Inflammatory macrophage treated with lipopolysaccharide for 1 hour (primary cell): ENCODE measurements at places on chromosomes 2 and 18.

GRCh38 chr2:167215595-167215994 lies 327.3 kb downstream of the XIRP2 start:
- DNase-seq: no peak

- DNase-seq: no peak
These were observed 27.6 kb downstream of the MBP start for GRCh38 chr18:77105028-77105427.

GRCh38 chr2:215320102-215320501 lies 8.2 kb downstream of the ATIC start:
- no peak for DNase-seq

- DNase-seq: no peak
These were observed 62.6 kb upstream of the STK17B start for GRCh38 chr2:196233805-196234475.
